ENCODE measurements at places on chromosomes 2 and 18.

GRCh38 chr2:1840046-1840445 lies 95.7 kb upstream of the PXDN start:
- DNase-seq, result no peak

DNA sequence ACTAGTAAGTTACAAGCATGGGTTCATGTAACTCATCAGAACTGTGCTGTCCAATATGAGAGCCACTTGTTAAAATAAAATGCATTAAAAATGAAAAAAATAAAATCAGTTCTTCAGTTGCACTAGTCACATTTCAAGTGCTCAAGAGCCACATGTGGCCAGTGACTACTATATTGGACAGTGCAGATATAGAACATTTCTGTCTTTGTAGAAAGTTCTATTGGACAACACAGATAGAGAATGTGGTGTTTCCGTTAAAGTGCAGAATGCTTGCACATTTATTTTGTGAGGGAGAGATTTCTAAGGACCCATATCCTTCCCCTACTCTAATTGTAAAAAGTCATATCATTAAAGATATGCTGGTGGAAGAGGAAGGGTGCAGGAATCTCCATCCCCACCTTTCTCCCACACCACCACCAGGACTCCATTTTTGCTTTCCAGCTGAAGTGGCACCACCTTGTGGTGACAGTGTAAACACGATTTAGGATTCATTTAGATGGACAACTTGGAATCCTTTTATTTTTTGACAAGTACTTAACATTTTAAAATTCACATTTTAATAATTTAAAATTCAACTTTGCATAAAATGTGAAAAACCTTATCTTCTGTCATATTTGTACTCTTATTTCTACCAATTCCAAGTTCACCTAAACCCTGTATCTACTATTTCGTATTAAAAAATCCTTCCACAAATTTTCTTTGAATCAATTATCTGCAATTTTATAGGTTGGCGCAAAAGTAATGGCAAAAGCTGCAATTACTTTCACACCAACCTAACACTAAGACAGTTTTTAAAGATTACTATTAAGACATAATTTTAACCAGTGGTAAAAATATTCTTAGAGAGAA lies 9.4 kb upstream of the CD302 start:
- no peak for DNase-seq

GRCh38 chr2:186976329-186976728 lies 127.4 kb upstream of the ZSWIM2 start:
- no peak for DNase-seq

DNA sequence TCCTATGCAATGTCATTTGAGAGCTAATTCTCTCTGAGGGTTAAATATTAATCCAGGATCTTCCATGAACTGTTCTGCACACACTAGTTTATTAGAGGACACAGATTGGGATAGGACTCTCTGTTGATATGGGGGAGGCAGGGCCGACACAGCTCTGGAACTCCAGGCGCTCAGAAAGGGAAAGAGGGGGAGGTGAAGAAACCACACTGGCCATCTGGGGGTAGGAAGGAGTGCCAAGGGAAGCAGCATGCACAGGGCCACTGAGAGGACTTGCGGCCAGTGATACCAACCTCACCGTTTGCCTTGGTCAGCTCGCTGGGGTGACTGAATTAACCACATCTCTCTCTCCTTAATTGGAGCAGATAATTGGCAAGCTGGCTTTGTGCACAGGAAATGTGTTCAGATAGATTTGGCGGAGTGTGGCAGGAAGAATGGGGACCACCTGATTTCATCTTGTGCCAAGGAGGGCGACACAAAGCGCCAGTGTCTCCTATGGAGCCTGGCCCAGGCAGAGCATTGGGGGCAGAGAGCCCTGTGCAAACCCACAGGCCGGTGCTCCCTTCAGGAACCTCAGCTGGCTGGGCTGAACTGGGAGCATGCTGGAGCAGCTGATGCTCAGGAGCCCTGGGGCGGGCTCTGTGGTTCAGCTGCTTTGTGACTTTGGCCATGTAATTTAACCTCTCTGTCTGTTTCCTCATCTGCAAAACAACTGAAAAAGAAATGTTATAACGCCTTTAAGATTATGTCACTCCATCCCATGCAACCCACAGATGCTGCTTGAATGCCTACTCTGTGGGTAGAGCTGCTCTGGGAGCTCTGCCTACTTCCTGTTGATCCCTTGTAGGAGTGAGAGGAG lies 114.7 kb upstream of the STON1 start:
- no peak for DNase-seq

GRCh38 chr18:37521510-37522465 lies 43.8 kb downstream of the CELF4 start:
- DNase-seq, result no peak

DNA sequence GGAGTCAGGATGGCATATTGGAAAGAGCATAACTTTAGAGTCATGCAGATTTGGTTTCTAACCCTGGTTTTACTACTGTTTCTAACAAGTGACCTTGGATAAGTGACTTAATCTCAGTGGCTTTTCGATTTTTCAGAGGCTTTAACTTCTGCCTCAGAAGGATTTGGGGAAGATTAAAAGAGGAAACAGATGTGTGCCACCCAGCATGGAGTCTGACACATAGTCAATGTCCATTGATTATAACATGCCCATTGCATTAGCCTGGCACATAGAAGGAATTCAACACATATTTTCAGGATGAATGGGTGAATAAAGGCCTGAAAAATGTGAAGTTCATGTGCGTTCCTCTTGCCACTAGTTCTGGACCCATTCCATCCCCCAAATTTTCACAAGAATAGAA lies 438.2 kb downstream of the EPHA4 start:
- no peak for DNase-seq

GRCh38 chr18:59846814-59847490 lies 52.8 kb upstream of the PMAIP1 start:
- no peak for DNase-seq

- no peak for DNase-seq
Measured at GRCh38 chr2:129902731-129903585, 76.5 kb upstream of the RAB6C start.

- DNase-seq, result no peak
Measured at GRCh38 chr2:134431838-134432434, 178.1 kb downstream of the MGAT5 start.
